AML-193 (cell line): ENCODE measurements at places on chromosomes 2 and 18.

DNA sequence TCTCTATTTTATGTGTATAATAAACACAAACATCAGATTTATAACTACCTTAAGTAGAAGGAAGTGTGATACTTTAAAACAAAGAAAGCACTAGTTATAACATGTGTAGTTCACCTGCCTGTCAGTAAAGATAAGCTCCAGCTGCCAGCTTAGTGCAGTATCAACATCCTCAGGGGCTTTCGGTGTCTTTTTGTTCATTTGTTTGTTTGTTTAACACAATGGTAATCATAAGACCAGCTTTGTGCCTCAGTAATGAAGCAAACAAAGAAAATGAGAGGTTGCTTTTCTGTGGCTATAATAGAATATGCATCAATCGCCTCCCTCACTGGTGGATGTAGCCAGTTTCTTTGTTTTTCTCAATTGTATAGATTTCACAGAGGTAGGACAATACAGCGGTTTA, 1499.0 kb upstream of the TMEFF2 start:
- no peak for DNase-seq

DNA sequence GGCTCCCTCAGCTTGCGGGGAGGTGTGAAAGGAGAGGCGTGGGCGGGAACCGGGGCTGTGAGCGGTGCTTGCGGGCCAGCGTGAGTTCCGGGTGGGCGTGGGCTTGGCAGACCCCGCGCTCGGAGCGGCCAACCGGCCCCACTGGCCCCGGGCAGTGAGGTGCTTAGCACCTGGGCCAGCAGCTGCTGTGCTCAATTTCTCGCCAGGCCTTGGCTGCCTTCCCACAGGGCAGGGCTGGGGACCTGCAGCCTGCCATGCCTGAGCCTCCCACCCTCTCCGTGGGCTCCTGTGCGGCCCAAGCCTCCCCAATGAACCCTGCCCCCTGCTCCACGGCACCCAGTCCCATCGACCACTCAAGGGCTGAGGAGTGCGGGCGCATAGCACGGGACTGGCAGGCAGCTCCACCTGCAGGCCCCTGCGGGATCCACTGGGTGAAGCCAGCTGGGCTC, 48.2 kb downstream of the RNF138 start:
- no peak for DNase-seq

DNA sequence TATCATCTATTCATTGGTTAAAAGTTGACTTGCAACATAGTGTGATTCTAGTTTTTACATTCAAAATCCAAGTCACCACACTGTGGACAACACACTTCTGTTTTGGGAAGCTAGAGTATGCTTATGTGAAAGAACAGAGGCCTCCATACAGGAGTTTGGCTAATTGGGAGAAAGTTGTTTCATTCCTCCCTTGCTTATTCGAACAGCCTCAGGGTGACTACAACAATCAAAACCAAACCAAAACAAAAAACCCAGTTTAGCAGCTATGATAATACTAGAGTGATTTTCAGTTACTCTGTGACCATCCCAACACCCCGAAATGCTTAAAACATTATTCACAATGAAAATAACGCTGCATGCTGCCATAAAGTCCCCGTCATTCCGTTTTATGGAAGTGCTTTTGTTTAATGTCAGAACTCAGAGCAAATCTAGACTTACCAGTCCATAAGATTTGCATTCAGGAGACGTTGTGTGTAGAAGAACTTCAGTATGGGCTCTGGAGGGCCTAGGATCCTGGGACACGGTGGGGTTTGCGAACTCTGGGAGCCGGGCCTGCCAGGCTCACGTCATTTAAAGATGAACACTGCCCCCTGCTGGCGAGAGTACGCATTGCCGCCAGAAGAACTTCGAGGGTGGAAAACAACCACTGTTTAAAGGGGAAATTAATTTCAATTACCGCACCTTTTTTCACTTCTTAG, 111.4 kb downstream of the FTCDNL1 start:
- peak; percentile 48 for DNase-seq

DNA sequence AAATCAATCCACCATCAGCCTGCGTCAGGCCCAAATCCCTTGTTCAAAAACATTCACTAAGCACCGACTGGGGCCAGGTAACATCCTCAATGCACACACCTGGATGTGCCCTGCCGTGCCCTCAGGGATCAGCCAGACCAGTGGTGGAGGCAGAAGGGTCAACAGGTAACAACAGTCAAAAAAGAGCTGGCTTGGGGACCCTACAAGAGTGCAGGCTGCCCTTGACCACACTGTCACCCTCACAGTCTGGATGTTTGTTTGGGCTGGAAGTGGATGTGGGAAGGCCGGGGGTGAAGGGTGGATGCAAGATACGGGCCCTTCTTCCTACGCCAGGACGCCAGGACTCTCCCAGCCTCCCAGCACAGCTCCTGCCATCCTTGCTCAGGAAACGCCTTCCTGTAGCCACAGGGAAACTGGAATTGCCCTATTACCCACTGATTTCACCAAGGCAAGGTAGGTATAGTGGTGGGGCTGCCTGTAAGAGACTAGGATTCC, 2.7 kb downstream of the BIN1 start:
- DNase-seq: no peak

DNA sequence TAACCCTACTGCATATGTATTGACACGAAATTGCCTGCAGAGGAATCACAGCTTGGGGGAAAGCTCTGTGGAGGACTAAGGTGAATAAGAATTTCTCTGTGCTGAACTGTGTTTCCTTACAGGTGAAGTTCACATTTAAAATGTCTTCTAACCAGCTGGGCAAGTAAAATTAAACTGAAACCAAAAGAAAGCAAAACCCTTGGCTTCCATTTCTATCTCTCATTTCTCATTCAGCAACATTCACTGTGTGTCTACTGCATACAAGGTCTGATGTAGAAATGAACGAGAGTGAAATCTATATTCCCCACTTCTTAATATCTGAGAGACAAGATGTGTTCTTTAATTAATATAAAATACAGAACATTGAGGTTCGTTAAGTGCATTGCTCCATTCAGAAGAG, 397.3 kb downstream of the SOX11 start:
- no peak for DNase-seq

- DNase-seq: no peak
Measured at GRCh38 chr18:13710414-13710831, 15.9 kb downstream of the FAM210A start.

DNA sequence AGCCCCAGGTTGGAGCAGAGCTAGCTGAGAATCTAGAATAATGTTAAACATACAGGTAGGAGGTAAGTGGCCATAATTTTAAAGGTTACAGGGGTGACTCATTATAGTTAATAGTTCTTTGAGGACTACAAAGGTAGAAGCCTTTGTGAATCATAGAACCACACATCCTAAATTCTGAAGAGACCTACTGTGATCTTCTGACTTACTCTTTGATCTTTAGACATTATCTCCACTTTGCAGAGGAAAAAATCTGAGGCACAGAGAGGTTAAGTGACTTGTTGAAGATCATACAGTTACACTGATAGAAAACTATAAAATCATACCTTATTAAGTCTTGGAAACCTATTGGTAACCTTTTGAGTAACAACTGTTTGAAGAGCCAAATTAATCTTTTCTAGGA, 1051.3 kb upstream of the NRXN1 start:
- no peak for DNase-seq

- DNase-seq: no peak
Measured at GRCh38 chr2:58708565-58708964, 467.4 kb upstream of the FANCL start.

GRCh38 chr2:182901748-182902147, 35.3 kb upstream of the FRZB start:
- no peak for DNase-seq

DNA sequence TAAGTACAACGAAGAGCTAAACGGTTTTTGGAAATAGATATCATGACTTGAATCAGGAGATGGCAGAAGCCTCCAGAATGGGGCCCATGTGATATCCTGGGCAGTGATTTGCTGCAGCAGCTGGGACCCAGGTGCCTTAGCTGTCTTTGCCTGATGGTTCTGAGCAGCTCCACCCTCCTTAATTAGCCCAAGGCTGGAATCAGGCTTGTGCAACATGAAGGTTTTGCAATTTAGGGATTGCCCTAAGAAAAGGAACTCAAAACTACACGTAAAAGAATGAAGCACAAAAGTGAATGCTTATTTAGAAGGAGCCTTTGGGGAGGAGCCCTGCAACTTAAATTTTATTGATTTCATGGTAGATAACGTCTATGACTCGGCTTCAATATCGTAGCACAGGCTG, 17.3 kb upstream of the CNDP2 start:
- peak; percentile 21 for DNase-seq
